Neural crest cell (in vitro differentiated cells): ENCODE measurements at places on chromosomes 16 and 17.
A peak's percentile ranks its signal among the peaks of the same experiment; 100 is the strongest.

DNA sequence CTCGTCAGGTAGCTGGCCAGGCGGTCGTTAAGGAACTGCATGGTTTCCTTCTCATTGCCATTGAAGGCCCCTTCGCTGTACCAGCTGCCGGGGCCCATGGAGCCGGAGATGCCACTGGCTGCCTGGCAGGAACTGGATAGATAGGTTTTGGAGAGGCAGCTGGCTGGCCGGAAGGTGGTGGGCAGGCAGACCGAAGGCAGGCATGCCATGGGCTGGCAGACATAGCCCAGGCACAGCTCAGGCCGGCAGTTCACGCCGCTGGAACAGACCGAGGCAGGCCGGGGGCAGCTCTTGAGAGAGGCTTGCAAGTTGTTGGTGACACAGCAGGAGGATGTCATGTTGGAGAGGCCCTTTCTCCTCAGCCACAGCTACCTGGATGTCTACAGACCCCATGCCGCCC lies at the start of gene KRT32:
Gene KRT32, minus strand, starts transcription at position 399 of the 400 bp plus-strand sequence. Its CDS starts 61 bp downstream, at position 338.
- DNase-seq: no peak

DNA sequence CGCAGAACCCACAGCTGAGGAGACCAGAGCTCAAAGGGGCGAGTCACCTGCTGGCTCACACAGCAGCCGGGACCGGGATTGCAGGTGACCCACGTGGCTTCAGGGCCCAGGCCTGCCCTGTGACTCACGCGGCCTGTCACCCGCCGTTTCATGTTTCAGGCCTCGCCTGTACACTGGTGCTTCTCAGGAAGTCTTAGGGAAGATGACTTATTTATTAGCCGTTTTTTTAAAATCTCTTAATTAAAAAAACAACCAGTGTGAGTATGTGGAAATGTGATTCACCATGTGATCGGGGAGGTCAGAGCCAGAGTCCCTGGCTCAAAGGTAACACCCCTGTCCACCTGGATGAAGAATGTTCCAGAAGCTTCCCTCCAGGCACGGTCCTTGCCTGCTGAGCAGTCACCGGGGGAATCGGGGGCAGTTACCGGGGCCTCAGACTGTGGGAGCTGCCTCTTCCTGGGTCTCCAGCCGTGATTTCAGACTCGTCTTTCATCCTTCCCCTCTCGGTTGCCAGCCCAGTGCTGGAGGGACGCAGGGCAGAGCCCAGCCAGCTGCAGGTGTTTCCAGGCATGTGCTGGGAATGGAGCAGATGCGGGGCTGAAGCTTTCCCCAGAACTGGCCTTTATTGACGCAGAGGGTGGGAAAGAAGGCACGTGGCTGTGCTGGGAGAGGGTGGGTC lies 49.3 kb downstream of the CMIP start:
- DNase-seq: no peak

GRCh38 chr16:88303890-88304819 lies 78.6 kb upstream of the ZNF469 start:
- DNase-seq: no peak

- DNase-seq: no peak
Observed at GRCh38 chr16:67653789-67654402, 6.2 kb downstream of the ACD start.

GRCh38 chr16:57169327-57169726 lies 16.5 kb downstream of the PSME3IP1 start:
- no peak for DNase-seq

- DNase-seq: no peak
Observed at GRCh38 chr17:3963237-3964201, 718 bp downstream of the ATP2A3 start.

DNA sequence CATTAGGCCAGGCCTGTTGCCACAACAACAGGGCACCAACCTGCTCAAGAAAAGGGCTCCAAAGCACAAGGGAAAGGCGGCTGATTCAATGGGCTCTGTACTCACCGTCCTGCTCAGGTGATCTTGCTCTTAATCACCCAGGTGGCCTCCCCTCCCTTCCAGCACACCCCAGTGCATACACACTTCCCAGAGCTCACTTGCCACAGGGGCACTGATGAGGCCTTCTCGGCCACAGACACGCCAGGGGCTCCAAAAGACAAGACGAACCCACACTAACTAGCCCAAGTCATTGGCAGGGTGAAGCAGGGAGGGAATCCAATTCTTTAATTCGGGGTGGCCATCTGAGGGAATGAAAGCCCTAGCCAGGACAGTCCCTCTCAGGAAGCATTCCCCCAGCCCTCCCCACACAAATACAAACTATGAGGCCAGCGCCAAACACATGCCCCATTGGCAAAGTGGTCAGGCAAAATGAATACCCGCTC lies 1.4 kb downstream of the MYO18A start:
- no peak for DNase-seq

DNA sequence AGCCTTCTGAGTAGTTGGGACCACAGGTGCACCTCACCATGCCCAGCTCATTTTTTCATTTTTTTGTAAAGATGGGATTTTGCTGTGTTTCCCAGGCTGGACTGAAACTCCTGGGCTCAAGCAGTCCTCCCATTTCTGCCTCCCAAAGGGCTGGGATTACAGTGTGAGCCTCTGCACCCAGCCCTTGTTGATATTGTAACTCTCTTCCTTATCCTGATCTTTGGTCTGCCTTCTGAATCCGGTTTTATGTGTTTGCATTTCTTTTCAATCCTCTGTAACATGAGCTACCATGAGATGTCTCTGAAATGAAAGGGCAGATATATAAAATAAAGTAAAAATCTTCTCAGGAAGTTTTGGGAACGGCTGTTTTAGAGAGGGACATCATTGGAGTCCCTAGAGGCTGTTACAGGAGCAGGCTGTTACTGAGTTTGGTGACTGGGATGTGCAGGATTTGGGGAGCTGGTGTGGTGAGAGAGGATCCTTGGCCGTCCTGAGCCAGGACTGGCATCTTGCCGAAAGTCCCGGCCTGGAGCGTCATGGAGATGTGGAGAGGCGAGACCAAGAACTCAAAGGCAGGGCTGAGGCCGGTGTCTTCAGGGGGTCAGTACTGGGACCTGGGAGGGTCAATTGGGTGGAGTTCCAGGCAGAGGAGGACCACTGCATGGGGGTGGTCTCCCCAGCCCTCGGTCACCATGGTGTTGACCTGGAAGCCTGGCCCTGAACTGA lies 39.4 kb downstream of the ATP2C2 start:
- DNase-seq: no peak

GRCh38 chr17:1179818-1180742 lies at the start of gene ABR:
Gene ABR (minus strand): TSS chr17:1179981. CDS start chr17:1179727, 254 bp downstream.
- peak; percentile 31 for DNase-seq

DNA sequence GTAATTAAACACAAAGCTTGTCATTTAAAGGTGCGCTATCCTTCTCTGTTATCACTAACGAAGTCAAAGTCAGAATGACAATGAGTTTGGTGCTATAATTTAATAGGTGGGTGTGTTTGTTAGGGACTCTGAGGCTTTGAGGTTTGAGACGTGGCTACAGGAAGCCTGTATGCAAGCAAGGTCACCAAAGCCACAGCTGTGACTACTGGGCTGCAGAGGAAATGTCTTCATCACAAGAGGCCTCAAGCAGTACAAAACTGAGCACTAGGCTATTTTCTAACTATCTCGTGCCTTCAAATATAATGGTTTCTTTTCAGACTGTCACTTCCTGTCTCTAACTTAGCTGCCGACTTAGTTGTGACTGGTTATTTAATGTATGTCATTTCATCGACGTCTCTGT lies 141.2 kb downstream of the AATF start:
- DNase-seq: no peak

- DNase-seq: no peak
Observed at GRCh38 chr17:18968345-18968744, 16.4 kb downstream of the SLC5A10 start.

- no peak for DNase-seq
Observed at GRCh38 chr17:38511150-38512108, 83.2 kb downstream of the ARHGAP23 start.

GRCh38 chr16:51139568-51139967 lies 11.5 kb downstream of the SALL1 start:
- DNase-seq: no peak

GRCh38 chr17:49762151-49762941 lies 1.6 kb downstream of the FAM117A start:
- DNase-seq: no peak

DNA sequence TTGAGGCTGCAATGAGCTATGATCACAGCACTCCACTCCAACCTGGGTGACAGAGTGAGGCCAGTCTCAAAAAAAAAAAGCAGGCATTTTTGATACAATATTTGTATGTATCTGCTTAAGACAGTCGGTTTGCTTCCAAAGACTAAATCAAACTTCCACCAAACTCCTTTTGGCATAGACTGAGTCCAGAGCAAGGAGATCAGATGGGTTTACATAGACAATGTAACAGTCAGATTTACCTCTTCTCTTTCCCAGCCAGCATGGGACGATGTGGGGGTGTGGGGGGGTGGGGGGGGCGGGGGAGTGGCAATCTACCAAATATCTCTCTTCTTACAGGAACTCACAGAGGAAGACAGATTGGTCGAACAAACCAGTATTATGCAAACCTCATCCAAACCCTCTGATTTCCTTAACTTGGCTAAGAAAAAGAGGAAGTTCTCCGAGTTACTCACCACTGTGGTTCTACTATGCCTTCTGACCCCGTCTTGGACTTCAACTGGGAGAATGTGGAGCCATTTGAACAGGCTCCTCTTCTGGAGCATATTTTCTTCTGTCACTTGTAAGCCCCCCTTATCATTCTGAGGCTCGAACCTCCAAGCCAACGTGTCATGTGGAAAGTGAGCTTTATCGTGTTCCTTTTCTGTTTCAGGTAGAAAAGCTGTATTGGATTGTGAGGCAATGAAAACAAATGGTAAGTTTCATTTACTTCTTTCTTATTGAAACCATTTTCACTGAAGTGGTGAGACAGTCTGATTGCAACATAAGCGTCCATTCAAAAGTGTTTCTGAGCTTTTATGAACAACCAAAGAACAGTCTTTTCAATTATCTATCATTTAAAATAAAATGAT lies at the start of gene MILR1:
Gene MILR1, plus strand, starts transcription at position 451 of the 848 bp plus-strand sequence. Its CDS starts 54 bp downstream, at position 505.
- no peak for DNase-seq

- no peak for DNase-seq
Observed at GRCh38 chr17:82349287-82349701, 9.8 kb upstream of the TEX19 start.

- DNase-seq: peak; percentile 31
Observed at GRCh38 chr17:34146440-34147043, 108.5 kb upstream of the CCL2 start.

GRCh38 chr17:80261159-80261894 lies 675 bp downstream of the RNF213 start:
- DNase-seq: peak; percentile 59

DNA sequence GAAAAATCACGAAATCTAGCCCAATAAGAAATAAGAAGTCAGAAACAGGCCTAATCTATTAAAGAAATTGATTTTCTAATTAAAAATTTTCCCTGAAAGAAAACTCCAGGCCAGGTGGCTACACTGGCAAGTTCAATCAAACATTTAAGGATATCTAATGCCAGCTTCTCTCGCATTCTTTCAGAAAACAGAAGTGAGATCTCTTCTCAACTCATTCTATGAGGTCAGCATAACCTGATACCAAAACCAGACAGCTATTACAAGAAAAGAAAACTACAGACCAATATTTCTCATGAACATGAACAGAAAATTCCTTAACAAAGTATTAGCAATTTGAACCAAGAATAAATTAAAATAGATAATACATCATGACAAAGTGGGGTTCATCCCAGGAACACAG lies 52.4 kb downstream of the AXIN2 start:
- no peak for DNase-seq

GRCh38 chr17:50816771-50817751 lies 18.3 kb upstream of the WFIKKN2 start:
- DNase-seq: peak; percentile 53

GRCh38 chr16:70575376-70575775 lies 51.8 kb downstream of the SF3B3 start:
- no peak for DNase-seq

- no peak for DNase-seq
Observed at GRCh38 chr17:21253646-21254441, 634 bp upstream of the NATD1 start.

DNA sequence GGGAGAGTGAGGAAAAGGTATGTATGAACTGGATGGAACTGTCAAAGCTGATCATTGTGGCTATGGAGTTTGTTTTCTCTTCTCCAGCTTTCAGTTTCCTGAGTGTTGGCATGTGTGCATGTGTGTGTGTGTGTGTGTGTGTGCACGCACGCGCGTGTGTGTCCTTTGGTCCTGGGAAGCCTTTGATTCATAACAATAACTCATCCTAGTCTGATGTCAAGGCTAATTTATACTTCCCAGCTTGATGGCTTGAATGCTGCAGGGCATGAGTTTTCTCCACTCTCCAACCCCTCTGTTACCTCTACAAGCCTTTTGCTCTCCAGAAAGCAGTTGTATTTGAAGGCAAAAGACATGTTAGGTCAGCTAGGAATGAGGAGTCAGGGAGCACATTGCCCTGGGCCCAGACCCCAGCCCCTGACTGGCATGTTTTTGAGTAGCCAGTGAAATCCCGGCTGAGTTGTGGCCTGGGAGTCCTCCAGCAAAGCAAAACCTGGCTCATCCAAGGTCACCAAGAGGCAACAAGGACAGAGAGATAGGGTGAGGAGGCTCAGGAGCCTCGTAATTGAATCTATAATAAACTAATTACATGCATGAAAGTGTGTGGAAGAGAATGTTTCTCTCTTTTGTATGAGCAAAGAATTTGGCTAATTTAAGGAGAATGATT lies 8.9 kb upstream of the CDC42EP4 start:
- DNase-seq: no peak

DNA sequence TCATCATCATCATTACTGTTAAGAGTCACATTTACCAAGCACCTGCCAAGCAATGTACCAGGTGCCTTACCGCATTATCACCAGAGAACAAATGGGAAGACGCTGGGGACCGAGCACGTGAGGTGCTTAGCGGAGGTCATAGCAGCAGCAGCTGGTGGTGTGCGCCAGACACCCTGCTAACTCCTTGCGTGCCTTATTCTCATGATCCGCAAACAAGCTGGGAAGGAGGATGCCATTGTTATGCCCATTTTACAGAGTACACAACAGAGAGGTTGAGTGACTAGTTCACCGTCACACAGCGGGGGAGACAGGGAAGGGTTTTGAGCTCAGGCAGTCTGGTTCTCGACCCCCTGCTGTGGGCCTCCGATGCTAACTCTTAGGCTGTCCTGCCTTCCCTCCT lies 7.3 kb downstream of the ATP2A3 start:
- DNase-seq: no peak

DNA sequence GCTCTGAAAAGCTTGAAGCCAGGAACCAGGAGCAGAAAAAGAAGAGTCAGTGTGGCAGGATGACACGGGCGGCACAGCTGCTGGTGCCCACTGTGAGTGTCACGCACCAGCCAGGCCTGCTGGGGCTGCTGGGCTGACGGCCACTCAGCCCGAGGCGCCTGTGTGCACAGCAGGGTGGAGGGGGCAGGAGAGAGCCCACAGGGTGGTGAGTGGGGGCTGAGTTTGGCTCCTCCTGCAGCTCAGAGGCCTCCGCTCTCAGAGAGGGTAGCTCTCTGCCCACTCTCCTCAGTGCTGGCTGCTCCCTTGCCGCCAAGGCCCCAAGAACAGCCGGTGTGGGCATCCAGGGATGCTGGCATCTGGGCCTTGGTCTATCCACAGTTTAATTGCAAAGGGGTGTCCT lies 59.6 kb downstream of the GSG1L start:
- DNase-seq: no peak
